ENCODE measurements at places on chromosomes 1 and 21.

DNA sequence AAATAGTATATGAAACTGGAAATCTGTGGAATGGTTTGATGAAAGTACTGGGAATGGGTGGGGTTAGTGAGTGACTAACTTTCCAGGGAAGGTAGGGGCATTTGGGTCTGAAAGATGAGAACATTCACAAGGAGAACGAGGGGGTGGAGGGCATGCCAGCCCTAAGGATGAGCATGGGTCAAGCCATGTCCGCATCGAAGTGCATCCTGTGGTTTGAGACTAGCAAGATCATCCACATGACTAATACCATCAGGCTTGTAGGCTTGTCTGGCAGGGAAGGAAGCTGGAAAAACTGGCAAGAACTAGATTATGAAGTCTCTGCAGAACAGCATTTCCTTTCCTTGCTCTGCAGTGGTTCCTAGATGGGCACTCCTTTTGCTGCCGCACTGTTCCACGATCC is 70.4 kb upstream of the UBE2U start:
- no peak for DNase-seq

GRCh38 chr1:64934878-64935275 is 31.5 kb downstream of the JAK1 start:
- no peak for DNase-seq

DNA sequence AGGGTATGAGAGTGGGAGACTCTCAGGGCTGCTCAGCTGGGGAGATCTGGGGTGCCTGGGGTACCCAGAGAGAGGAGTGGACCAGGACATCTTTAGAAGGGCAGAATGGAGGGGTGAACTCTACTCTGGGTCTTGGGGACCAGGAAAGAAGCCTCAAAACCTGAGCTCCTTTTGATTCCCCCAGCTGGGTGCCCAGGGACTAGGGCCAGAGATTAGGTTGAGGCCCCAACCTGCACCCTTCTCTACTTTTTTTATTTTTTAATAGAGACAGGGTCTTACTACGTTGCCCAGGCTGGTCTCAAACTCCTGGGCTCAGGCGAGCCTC is 1.9 kb downstream of the PDZK1IP1 start:
- no peak for DNase-seq

DNA sequence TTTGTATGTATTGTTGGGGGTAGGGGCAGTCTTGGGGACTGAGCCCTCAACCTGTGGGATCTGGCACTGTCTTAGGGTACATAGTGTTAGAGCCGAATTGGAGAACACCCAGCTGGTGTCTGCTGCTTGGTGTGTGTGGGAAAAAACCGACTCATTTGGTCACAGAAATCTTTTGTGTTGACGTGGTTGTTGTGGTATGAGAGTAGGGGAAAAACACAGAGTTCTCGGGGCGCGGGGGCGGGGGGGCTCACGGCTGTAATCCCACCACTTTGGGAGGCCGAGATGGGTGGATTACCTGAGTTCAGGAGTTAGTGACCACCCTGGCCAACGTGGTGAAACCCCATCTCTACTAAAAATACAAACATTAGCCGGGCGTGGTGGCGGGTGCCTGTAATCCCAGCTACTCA is 15.3 kb upstream of the SRSF10 start:
- no peak for DNase-seq

DNA sequence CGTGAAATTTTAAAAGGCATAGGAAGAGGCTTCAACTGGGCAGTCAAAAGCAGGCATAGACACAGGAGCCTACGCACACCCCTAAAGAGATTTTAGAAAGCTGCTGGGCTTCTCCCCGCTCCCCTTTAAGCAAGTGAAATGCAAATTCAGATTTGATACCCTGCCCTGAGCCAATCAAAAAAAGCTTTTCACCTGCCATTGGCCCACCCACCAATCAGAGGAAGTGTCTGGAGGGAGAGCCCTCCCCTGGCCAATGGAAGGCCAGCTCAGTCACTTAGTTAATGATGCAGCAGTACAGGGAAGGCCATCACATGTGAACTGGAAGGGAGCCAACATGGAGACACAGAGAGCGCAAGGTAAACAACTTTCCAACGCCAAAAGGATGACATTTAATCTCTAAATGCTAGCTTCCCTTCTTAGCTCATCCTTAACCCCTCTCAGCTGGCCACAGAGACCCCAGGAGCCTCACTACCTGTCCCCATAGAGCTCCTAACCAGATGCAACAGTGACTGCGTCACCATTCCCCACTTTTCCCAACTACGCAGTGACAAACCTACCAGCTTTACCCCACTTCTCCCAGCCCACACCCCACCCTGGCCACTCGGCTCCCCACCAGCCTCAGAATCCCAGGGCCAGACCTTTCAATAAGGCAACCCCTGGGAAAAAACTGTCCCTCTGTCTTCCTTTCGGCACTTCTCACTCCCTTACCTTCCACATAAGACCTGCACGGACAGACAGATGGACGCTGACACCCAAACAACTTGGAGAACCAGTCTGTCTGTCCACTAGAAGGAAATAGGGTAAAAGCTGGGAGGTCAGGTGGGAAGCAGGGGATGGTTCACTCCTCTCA is 71.0 kb downstream of the CD46 start:
- peak; percentile 94 for DNase-seq

DNA sequence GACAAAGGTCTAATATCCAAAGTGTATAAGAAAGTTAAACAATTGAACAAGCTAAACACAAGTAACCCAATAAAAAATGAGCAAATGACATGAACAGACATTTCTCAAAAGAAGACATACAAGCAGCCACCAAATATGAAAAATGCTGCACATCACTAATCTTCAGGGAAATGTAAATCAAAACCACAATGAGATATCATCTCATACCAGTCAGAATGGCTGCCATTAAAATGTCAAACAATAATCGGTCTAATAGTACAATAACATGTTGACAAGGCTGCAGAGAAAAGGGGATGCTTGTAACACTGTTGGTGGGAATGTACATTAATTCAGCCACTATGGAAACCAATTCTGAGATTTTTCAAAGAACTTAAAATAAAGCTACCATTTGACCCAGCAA is 264.1 kb downstream of the AKT3 start:
- DNase-seq: no peak

DNA sequence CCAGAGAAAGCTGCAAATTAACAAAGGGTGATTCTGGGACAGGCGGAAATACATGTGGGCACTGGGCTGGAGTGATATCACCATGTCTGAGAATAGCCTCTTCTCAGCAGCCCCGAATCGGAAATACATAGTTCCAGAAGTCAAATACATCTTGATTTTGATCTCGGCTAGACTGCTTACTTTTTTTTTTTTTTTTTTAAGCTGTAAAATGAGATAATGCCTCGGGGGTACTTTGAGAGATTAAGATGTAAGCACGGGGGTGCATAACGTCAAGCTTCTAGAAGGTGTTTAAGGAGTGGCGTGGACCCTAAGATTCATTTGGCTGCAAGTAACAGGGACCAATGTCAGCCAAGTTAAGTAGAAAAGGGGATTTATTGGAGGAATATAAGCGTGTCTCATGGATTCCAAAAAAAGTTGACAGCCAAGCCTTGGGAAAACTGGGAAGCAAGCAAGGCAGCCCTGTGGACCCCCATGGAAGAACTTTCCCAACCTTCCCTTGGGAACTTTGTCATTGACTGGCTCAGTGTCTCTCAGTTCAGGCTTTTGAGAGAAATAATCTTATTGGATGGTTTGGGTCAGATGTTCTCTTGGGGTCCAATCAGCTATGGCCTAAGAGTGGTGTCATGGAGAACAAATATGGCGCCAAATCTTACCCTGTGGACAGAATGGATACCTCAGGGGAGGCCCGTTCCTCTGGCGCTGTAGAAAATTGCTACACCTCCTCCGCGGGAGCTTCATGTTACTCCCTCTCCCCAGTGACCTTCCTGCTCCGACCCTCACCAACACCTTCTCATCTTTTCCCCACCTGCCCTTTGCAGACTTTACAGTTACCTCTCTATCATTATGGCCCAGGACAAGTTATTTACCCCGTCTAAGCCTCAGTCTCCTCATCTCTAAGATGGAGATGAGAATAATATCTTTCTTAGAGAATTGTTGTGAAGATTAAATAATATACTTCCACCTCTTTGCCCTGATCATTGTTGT is 186.6 kb downstream of the KAZN start:
- no peak for DNase-seq

DNA sequence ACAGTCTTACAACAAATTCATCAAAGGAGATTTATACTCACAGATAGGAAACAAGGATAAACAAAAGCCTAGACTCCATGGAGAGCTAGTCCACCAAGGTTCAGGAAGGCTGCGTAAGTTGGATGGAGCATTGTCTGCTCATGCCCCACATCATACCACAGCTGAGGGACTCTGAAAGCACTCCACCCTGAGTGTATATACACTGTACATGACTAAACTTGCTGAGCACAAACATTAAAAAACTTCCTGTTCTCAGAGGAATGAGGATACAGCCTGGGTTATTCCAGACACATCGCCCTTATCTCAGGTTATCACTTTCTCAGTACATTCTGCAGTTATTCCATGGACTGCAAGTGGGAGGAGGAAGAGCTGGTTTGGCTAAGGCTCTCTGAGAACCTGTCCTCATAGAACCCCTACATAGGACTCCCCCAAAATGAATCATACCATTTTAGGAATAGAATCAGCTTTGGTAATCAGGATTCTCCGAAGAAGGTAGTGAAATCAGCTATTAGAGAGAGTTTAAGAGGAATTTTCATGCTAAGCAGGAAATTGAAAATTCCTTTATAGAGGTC is 58.0 kb upstream of the PRMT6 start:
- DNase-seq: no peak

GRCh38 chr1:228778961-228779360 is 43.7 kb downstream of the RHOU start:
- no peak for DNase-seq

GRCh38 chr1:231163830-231164427 is 2.1 kb downstream of the TRIM67 start:
- no peak for DNase-seq

DNA sequence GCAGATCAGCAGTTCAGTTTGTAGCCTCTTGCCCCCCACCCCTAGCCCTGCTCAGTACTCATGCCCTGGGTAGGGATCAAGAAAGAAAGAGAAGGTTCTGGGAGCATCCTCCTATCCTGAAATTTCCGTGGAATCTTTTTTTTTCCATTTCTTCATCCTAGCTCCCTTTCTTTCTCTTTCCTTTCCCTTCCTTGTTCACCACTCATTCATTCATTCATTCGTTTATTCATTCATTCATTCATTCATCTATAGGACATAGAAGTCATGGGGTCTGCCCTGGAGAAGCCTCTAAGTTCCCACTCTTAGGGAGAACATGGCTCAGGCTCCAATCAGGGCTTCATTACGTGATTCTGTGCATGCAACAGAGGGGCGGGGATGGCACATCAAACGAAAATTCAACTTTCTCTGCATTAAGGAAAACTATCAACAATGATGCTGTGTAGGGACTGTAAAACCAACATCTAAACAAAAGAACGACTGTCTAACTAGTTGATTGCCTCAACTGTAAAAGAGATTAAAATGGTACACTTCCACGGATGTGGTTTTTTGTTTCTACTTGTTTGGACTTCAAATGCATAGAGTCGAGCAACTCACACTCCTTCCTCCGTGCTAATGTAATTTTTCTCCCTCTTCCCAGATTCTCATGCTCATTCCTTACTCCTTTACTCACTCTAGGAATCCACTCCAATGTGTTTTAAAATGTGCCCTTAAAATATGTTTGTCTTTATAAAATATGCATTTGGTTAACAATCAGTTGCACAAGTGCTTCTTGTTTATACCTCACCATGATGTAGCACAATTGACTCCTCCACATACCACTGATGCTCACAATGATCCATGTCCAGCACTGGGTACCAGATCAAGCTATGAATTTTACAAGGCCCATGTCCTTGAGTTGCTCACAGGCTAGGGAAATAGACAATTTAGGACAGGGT is 101.2 kb upstream of the SLC2A1 start:
- DNase-seq: no peak

GRCh38 chr1:38084700-38085099 is 38.1 kb upstream of the POU3F1 start:
- no peak for DNase-seq

DNA sequence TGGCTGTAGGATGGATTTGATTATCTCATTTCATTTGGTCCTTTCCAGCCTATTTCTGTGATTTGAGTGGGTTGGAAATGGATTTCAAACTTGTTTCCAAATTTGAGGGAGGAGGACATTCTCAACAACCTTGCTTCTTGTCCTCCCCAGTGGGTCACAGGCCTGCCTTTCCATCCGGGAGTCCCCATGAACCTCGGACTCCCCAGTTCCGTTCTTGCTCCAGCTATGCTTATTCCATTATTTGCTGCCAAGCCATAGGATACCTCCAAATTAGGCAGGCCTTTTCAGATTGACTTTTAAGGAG is 97.8 kb downstream of the DUSP10 start:
- no peak for DNase-seq

DNA sequence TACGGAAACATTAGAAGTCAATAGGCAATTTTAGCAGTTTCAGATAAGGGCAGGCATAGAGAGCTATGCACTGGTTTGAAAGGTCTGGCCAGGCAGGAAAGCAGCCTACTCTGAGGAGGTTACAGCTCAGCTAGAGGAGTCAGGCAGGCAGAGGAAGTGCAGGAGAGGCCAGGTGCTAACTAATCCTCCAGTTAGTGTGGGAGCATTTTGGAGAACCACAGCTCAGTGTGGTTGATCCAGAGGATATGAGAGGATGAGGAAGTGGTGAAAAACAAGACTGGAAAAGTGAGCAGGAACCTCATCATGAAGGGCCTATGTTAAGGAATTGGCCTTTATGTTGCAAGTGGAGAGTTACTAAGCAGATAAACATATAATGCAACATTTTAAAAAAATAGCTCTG is 282.4 kb upstream of the SGIP1 start:
- DNase-seq: no peak

DNA sequence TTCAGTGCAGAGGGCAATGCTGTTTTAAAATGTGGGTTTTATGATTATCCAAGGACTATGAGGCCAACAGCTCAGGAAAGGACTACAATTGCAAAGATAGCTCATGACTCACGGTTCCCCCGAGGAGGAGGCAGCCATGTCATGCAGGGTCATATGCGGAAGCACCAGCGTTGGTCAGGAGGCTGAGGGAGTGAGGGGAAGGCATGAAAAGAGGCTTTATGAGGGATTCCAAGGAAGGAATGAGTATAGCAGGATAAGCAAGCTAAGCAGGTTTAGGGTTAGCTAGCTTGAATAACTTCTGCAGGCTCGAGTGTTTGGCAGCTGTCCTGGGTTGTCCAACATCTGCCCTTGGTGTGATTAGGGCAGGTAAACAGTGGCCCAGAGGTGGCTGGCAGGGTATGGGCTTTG is 495.1 kb downstream of the SETD4 start:
- DNase-seq: peak; percentile 68

DNA sequence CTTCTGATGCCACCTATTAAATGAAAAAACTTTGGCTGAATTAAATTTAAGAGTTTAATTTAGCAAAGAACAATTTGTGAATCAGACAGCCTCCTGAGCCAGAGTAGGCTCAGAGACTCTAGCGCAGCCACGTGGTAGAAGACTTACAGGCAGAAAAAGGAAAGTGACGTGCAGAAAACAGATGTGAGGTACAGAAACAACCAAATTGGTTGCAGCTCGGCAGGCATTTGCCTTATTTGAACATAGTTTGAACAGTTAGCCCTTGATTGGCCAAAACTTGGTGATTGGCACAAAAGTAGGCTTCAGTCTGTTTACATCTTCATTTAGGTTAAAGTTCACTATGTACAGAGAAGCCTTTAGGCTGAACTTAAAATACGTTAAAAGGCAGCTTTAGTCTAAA is 22.9 kb downstream of the TCP10L start:
- DNase-seq: no peak

GRCh38 chr1:177287270-177287669 is 116.5 kb downstream of the BRINP2 start:
- no peak for DNase-seq

Data from Calu3 (cell line).